ENCODE measurements at places on chromosomes 4 and X.
A peak's percentile ranks its signal among the peaks of the same experiment; 100 is the strongest.

DNA sequence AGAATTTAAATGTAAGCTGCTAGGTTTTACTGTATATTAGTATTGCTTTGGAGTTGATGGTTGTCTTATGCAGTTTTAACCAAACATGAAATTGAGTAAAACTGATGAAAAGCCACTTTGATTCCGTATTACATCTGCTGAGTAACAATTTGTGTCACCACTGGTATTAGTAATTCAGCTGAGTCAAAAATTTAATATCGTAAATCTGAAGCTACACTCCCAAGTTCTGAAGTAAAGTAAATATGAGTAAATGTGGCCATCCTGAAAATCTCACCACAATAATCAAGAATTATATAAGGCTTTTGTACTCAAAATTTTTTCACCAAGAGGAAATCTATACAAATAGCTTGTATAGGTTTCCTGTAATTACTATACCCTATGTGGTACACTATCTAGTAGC is 142.3 kb downstream of the STPG2 start:
- no peak for DNase-seq

- peak; percentile 67 for DNase-seq
Measured at GRCh38 chrX:103376118-103376978, at the start of gene BEX3. Gene BEX3, plus strand, starts transcription at chrX:103376538. Its CDS starts 984 bp downstream, at chrX:103377522.

DNA sequence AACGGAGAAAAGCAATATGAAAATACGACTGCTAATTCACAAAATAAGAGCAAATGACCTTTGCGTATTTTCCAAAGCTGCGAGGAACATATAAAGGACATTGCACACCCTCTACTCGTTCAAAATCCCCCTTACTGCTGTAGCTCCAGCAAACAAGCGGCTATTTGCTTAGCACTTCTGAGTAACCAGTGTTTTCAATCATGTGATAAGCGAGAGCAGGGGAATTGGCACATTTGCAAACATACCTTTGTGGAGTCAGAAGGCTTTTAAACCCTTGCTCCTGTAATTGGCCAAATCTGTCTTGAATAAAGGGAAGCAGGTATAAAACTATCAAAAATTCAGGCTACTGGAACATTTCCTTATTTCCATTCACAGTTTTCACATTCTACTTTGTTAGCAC is 610.2 kb downstream of the UBE2NL start:
- no peak for DNase-seq

DNA sequence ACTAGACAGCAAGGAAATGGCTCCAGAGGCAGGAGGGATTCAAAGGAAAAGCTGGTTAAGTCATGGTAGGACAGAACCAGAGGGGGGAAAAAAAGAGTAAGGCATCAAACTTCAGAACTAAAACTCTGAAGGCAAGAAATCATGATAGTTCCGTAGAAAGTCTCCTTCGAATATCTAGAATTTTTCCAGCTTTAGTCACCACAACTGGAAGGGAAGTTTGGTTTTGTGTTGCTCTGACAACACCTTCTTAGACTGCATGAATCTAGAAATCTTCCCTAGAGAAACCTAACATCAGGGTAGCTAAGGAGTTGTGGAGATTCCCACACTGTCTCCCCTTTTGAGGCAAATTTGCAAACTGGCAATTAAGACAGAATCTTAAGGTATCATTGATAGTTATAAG is 33.7 kb downstream of the AMMECR1 start:
- DNase-seq: peak; percentile 69

All from fibroblast of lung (primary cell).